ENCODE measurements at places on chromosomes 6 and 20. TPM values are rescaled to one million over a fixed set of nuclear protein-coding genes. Genes with fewer than 3 reads are reported as not detected.

GRCh38 chr6:144535630-144536029, 250.5 kb downstream of the UTRN start:
- no peak for DNase-seq

ACAT2 gene
- 137 TPM for polyA plus RNA-seq

GRCh38 chr20:11882651-11883050, 35.0 kb upstream of the BTBD3 start:
- no peak for DNase-seq

DNA sequence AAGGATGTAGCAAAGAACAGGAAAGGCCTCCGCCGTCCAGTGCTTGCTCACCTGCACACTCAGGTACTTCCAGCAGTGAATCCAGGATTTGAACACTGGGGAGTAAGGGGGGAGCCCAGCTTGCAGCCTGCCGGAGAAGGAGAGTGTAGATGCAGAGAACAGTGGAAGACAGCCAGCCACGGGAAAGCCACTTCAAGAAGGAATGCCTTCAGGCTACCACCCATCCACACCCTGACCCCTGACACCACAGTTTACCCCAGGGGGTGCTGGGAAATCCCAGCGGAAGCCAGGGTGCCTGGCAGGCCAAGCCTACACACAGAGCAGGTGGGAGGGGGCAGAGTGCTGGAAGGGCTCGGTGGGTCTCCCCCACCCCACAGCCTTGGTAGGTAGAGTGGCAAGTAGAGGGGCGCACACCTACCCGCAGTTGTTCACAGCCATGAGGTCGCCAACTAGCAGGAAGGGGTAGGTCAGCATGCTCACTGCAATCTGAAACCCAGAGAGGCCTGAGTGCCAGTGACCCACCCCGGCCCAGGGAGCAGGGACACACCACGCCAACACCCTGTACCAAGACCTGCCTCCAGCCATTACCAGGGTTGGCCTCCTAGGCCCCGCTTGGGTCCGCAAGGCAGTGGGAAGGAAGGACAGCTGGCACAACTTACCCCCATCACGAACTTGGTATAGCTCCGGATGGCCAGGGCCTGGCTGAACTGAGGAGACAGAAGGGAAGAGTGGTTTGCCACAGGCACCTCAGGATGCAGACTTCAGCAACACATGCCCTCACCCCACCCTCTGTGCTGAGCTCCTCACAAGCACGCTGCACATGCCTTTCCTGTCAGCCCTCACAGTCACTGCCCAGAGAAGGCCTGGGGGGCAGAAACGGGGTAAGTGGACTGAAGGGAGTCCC, 15.7 kb downstream of the PI16 start:
- DNase-seq, result no peak

OR2H1 gene
- not detected for polyA plus RNA-seq

DNA sequence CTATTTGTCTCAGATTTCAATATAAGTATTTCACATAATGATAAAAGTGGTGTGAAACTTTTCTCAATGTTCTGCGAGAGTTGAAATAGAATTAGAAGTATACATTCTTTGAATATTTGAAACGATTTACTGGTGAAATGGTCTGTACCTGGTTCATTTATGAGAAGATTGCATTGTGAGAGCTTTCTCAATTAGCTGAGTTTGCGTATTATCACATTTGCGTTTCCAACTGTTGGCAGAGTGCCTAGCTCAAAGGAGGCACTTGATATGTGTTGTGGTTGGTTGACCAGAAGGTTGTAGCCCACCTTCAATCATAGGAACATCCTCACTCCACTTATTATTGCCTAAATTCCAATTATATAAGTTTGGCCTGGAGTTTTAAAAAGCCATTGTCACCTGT, 58.8 kb upstream of the EXOC2 start:
- DNase-seq, result no peak

- no peak for DNase-seq
These were observed 91.7 kb downstream of the ERMARD start for GRCh38 chr6:169843110-169843509.

DNA sequence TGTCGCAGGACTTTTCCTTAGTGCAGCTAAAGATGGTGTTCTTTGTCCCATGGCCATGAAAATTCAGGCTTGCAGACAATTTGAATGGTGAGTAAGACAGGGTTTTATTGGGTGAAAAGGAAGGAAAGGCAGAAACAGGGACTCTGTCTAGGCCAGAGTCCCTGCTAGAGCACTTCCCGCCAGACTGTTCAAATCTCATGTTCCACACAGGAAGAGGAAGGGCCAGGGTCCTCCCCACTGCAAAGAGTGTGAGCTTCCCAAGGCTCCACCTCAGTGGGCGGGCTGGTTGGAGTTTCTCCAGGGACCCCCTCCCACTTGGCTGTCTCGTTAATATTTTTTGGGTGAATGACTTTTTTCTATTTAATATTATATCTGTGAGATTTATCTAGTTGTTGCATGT, 29.0 kb downstream of the COL19A1 start:
- no peak for DNase-seq

DNA sequence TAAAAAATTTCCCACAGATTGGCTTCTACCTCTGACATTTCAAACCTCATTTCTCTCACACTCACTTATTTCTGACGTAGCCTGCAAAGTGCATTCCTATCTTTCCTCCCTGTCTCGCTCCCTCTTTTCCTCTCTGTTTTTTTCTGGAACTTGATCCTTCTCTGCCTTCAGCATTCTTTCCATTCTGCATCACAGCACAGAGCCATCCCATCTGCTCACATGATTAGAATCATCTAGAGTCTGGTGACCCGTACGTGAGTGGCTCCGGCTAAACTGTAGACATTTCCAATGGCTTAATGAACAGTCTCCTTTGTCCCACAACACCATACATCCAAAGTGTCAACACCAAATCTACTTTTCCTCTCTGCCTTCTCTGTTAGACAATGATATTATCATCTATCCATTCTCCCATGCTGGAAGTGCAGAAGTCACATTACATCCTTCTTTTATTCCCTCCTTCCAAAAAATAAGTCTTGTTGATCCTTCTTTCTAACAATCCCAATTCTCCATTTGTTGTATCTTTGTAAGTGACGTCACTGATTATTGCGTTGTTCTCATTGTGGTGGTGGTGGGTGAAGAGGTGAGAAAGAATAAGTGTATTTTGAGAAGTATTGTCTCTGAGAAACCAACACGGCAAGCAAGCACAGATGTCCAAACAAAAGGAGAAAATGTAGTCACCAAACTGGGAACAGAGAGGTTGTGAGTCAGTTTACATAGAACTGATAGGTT, 41.6 kb downstream of the OPRM1 start:
- no peak for DNase-seq

FAM83B gene
- polyA plus RNA-seq, result not detected

GRCh38 chr20:17995967-17996819, 27.4 kb downstream of the MGME1 start:
- no peak for DNase-seq

DNA sequence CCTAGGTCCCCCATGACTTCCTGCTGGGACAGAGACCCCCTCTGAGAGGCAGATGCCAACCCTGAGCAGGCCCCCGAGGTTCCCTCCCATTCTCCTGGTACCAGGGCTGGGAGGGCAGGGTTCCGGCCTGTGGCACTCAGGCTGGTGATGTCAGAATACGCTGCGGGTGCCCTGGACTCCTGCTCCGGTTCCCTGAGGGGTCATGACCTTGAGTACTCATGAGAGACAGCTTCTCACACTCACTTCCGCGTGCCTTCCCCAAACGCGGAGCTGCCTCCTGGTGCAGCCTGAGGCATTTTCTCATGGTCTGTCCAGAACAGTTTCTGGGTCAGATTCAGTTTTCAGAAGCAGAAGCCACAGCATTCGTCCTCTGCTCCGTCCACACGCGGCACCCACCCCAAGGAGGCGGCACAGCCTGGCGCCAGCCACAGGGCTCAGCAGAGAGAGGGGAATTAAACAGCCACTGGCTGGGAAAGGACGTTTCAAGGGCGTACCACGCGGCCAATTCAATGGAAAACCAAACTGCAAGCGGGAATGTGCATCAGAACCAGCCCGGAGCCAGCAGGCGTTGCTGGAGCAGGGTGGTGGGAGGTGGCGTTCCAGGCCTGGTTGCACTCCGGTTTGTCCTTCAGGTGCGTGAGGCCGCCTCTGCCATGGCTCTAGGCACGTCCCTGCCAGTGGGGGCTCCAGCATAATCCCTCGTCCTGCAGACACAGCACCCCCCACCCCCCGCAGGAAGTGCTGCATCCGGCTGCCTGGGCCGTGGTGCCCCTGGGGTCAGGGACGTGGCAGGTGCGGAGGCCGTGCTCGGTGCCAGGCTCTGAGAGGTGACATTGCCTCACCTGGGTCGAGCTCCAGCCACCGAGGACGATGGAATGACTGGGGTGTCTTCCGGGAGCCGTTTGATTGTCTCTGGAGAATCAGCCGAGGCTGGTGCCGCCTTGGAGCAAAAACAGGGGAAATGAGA, 58.3 kb upstream of the BHLHE23 start:
- no peak for DNase-seq

DNA sequence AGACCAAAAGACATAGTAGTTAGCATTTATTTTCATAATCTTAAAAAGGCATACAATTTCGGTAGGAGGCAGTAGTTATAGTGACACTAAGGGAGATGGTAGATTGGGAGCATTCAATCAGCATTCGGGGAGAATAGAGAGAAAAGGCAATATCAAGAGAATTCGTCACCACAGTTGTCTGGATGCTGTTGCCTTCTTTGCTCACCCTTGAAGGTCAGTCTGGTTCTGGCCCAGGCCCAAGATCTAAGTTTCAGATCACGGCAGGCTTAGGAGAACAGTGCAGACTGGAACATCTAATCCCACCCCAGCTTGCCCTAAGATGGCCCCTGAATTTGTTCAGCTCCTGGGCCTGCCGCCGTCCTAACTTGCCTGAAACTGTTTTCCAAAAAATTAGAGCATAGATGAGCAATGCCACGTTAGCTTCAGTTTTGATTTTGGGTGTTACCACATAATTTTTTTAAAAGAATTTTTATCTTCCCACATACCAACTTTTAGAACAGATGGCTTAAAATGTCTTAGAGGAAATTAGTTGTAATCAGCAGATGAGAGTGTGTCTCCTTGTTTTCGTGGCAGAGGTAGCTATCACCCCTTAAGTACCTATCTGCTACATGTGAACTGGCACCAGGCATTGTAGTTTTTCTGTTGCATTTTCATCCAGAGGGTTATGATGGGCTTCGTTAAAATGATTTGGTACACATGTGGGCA, 8.3 kb upstream of the CEP85L start:
- no peak for DNase-seq

DNA sequence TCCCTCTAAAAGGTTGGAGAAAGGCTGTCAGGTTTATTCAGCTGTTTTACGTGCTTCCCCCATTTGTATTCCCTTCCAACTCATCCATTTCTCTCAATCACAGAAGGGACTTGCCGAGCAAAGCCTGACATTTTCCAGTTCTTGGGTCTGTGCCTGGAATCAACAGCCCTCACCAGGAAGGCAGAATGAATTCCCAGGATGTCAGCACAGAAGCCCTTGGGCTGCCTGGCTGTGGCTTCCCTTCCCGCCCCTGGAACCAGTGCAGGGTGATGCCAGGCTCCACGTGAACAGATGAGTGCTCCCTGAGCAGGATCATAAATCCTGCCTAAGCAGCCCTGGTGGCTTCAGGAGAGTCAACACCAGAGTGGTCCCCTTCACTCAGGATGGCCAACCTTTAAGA, 86.1 kb upstream of the CD83 start:
- no peak for DNase-seq

DNA sequence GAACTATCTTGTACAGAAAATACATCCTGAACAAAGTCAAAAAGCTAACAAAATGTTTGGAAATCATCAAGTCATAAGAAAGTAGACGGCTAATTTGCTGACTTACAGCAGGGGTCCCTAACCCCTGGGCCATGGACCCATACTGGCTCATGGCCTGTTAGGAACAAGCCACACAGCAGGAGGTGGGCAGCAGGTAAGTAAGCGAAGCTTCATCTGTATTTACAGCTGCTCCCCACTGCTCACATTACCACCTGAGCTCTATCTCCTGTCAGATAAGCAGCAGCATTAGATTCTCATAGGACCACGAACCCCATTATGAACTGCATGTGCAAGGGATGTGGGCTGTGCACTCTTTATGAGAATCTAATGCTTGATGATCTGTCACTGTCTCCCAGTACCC, 115.5 kb downstream of the CDK19 start:
- DNase-seq, result no peak

MUC22 gene
- 0.03 TPM for polyA plus RNA-seq

CGA gene
- not detected for polyA plus RNA-seq

GRCh38 chr6:127276331-127276730, 9.7 kb downstream of the RNF146 start:
- no peak for DNase-seq

PRSS16 gene
- polyA plus RNA-seq, result 7.8 TPM

GRCh38 chr6:129766959-129767728, 57.2 kb upstream of the ARHGAP18 start:
- DNase-seq, result no peak

DDO gene
- polyA plus RNA-seq, result not detected

- no peak for DNase-seq
These were observed 11.6 kb upstream of the ARMC12 start for GRCh38 chr6:35725081-35725708.

DNA sequence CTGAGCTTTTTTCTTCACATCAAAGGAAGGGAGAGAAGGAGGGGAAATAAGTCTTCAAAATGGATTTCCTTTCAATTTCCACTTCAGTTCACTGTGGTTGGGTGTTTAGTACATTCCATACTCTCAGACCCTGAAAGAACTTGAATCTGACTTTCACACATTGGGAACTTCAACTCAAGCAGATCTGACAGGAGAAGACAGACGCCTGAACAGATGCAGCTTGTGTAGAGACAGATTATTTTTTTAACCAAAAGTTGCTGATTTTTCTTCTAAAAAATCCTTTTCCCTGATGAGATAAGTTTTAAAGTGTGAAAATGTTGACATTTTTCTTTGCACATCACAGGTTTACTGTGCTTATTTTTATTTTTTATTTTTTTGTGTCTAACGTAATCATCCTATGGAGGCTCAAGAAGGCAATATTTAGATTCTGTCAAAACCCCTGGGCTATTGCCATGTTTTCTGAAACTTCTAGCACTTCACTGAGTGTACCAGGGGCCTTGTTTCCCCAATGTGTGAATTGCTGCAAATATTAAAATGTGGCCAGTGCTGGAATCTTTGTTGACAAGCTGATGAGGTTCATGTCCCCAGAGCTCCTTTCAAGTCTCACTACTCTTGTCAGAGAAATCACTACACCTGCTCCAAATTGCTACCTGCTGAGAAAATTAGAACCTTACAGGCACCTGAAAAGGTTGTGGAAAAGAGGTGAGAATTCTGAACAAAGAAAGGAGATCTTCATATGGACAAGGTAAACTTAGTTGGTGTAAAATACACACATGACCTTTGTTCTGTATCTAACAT, 214.8 kb upstream of the BTBD3 start:
- DNase-seq, result no peak

DNA sequence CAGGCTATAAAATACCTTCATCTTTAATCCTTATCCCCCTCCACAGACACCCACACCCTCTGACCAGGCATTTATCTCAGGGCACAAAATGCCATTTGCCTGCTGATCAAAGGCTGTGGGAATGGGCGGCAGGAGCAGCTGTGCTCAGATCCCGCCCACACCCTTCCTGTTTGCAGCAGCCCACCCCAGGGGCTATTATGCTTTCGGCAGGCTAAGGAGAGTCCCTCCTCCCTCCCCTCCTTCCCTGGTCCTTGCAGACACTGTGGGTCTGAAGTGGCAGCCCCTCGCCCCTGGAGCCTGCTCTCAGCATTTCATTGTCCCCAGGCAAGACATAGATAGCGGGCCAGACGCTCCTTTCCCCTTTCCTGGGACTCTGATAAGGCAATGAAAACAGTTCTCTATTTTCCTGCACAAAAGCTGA, 220.8 kb upstream of the HEY2 start:
- no peak for DNase-seq

VWA7 gene
- polyA plus RNA-seq, result 1.2 TPM

All from GM12878 (cell line).